ENCODE measurements at places on chromosomes 3 and 15.
A peak's percentile ranks its signal among the peaks of the same experiment; 100 is the strongest.

- DNase-seq: peak; percentile 85
Measured at GRCh38 chr3:54853573-54854404, 74.1 kb downstream of the LRTM1 start.

DNA sequence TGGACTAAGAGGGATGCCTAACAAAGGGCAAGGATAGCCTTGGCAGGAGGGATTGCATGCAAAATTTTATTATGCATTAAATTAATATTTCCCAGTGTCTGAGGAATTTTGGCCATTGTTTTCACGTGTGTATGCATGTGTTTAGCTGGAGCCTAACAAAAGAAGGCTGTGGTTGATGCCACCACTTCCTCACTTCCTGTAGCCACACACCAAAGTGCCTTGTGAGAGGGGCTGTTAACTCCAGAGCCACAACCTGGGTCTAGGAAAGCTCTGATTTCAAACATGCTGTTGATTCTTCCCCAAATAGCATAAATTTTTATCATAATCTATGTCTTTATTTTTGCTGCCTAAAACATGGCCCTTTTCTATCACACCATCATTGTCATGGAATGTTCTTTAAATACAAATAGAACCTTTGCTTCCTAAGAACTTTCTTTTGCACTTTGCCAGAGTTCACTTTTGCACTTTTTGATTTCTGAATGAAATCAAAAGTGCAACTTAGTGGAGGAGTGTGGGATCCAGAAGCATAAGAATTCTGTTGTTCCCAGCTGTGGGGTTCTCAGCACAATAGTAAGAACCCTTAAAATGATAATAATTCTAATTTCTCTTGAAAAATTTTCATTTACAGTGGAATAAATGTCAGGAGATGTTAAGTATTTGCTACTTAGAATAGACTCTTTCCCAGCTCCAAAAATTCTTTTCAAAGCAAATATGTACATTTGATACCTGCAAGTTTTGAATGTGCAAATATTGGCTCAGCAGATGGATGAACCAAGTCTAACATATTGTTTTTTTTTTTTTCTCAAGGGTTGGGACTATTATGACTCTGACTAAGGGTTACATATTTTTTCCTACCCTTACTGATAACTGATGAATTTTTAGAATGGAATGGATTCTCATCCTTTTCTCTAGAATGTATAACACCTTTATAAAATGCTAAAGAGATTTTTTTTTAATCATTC is 35.6 kb upstream of the SPTSSB start:
- DNase-seq: no peak

GRCh38 chr15:87716422-87716821 is 540.1 kb downstream of the NTRK3 start:
- DNase-seq: no peak

DNA sequence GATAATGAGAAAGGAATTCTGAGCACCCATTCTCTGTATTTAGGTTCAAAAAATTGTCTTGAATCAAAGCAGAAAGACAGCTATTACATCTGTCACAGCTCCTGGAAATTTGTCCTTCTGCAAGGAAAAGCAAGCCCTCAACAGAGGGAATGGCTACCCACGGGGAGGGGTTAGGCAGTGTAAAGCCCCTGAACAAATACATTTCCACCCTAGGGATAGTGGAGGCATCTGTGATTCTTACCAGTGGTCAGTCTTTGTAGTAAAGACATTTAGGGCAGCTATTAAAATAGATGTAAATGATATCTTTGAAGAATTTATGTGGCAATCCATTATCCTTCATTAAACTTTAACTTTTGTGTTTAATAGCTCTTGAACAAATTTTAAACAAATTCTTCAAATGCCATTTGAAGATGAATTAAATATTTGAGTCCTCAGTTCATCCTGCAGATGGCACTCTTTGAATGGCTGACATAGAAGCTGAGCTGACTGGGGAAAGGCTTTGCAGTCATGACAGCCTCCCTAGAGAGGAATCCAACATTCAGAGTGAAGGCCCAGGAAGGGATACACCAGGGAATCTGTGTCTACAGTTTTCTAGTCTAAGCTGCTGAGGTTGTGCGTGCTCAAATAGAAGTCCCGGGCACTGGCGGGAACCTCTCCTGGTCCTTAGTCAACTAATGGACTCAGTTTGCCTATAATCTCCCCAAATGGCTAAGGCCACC is 359.7 kb upstream of the ROPN1 start:
- DNase-seq: peak; percentile 74

GRCh38 chr3:58754074-58754473 is 87.5 kb upstream of the FAM3D start:
- no peak for DNase-seq

- DNase-seq: no peak
Measured at GRCh38 chr3:186922224-186922623, 8.1 kb upstream of the ST6GAL1 start.

GRCh38 chr3:11637901-11638458 is 5.7 kb downstream of the VGLL4 start:
- DNase-seq: no peak

- no peak for DNase-seq
Measured at GRCh38 chr3:127020543-127020942, 37.6 kb downstream of the PLXNA1 start.

GRCh38 chr3:13828501-13829265 is 51.2 kb downstream of the WNT7A start:
- no peak for DNase-seq

GRCh38 chr3:155804323-155804722 is 1.8 kb downstream of the C3orf33 start:
- no peak for DNase-seq

- DNase-seq: no peak
Measured at GRCh38 chr3:5014391-5014790, 35.2 kb downstream of the BHLHE40 start.

- DNase-seq: no peak
Measured at GRCh38 chr3:49803465-49804140, 542 bp downstream of the INKA1 start.

- DNase-seq: no peak
Measured at GRCh38 chr15:52912172-52912571, 122.0 kb upstream of the ONECUT1 start.

DNA sequence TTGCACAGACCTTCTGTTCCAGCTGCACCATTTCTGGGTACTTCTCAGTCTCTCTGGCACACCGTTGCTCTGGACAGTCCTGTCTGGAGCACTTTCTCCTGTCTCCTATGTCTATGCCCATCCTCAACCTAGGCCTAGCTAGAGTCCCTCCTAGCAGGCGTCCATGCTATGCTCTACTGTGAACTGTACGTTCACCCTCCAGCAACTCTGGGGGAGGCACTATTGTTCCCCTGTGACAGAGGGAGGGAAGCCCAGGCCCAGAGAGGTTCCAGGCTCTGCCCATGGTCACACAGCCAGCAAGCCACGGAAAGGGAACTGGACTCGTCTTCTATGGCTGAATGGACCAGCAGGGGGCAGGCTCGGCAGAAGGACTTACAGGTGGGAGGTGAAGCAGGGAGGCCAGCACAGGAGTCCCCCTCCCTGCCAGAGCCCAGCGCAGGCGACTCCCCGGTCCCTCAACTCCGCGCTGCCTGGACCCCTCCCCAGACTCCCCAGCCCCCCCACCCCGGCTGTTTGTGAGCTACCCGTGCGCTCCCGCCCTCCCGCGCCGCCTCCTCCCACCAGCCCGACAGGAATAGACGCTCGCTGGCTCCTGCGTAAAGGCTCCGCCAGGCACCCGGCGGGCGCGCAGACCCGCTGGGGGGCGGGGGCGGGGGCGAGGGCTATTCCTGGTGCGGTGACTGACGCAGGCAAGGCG is 1.7 kb upstream of the LINGO1 start:
- DNase-seq: peak; percentile 66

DNA sequence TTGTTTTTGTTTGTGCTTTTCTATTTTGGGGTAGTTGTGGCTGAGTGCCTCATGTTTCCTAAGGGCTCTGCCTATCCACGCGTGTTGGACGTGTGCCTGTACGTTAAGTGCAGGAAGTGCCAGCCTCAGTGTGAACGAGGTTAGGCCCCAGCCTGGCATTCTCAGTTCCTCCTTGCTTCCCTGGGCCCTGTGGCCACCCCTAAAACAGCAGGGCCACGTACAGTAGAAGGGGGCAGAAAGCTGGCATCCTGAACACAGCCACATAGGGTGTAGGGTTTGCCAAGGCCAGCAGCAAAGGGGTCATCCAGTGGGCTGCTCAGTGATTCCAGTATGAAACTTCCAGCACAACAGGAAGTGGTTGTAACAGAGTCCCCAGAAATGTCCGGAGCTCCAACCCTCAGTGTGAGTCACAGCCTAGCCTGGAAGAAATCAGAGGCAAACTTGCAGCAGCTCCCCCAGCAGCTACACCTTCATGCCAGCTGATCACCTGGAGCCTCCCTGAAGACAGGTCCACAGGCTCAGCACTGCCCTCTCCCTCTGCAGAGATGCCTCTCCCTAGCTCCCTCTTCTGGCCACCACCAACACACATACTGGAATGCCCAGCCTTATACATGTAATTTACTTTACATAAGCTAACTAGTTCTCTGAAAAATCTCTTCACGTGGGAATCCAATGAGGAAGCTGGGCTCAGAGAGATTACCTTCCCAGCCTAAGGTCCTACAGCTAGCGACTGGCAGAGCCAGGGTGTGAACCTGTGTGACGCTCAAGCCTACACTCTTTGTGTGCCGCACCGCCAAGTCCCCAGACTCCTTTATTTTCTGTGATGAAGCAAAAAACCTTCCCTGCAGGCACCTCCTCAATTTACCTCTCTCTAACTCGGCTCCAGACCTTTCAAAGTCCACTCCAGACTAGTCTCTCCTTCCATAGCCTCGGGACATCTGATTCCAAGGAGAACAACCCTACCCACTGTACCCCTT is 26.6 kb downstream of the ILDR1 start:
- peak; percentile 67 for DNase-seq

DNA sequence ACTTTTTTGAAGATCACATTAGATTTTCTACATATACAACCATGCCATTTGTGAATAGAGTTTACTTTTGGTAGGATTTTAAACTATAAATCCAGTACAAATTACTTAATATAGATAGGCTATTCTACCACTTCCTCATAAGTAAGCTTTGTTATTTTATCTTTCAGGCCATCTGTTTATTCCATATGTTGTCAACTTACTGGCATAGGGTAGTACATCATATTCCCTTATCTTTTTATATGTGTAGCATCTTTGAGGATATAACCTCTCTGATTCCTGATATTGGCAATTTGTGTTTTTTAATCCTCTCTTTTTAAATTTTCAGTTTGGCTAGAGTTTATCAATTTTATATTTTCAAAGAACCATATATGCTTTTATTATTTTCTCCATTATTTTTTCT is 515.4 kb downstream of the DIPK2A start:
- no peak for DNase-seq

DNA sequence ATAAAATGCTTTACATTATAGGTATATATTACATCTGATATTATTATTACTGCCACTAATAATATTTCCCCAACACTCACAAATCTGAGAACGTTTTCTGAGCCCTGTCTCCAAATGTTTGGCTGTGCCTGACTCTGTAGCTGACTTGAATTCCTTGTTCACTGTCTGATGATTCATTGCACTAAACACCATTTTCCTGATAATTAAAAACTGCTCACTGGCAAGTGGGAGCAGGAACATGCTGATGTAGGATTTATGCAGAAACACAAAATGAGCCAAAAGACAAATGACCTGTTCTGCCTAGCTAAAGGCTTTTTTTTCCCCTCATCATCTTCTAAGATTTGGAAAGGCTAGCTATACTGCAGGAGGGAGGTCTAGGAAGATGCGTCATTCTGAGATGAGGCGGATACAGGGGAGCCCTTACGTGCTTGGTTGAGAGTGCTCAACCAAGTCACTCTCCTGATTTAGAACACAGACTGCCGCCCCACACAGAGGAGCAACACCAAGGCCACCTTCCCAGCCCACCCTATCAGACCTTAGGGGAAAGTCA is 380.7 kb downstream of the EPHB1 start:
- DNase-seq: no peak

DNA sequence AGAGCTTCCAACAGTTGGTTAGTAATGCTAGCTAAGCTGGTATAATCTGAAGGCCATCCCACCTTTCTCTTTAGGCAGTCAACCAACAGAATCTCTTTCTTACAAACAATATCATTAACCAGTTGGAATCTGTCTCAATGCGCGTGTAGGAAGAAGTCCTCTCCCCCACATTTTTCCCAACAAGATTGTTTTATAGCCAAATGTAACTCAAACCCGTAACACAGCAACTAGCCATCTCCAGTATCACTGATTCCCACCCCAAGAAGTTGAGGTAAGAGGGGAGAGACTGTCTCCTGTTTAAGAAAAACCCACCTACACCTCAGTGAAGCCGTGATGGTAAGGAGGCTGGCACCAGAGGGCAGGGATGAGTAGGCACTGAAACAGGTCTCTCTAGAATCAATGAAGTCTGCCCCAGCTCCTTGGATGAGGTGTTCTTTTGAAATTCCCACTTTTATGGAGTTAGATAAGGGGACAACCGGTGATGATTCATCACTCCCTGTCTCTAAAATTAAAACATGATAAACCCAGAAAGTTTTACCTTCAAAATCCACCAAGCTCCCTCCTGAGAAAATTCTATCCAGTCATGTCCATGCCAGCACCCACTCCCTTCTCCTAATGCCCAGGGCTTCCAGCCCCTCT is 30.9 kb downstream of the CDC25A start:
- no peak for DNase-seq

DNA sequence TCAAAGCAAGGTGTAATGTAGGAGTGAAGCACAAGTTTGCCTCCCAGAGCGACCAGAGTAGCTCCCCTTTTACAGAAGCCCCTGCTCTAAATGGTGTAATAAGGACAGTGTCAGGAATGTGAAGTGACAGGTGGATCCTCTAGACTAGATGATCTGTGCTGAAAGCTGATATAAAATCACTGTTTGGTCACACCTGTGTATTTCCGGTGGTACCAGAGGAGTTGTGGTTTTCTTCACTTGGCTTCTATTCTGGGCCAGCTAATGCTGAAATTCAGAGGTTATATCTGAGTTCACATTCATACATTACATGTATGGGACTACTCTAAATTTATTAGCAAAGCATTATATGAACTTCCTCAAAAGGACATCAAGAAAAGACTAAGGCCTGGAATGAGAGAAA is 117.4 kb downstream of the IL1RAP start:
- DNase-seq: no peak

GRCh38 chr15:39198044-39199000 is 382.6 kb upstream of the THBS1 start:
- DNase-seq: no peak

- DNase-seq: no peak
Measured at GRCh38 chr15:38530113-38530512, 34.5 kb downstream of the RASGRP1 start.

GRCh38 chr3:150412561-150413231 is 4.6 kb downstream of the TSC22D2 start:
- DNase-seq: peak; percentile 11

DNA sequence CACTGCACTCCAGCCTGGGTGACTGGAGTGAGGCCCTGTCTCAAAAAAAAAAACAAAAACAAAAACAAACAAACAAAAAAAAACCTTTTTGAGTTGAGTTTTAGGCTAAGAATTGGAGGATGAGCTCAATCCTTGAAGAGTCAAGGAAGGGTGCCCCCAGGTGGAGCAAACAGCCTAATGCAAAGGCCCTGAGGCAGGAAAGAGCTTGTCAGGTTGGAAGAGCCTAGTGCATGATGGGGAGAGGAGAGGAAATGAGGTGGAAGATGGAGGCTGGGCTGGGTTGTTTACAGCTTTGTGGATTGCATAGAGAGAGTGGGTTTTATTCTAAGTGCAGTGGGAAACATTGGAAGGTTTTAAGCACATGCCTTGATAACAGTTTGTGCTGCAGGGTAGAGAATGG is 2.1 kb upstream of the SNX22 start:
- no peak for DNase-seq

GRCh38 chr3:43215663-43216275 is 70.6 kb upstream of the SNRK start:
- DNase-seq: no peak

- DNase-seq: no peak
Measured at GRCh38 chr3:38827791-38828190, 11.8 kb upstream of the SCN10A start.
